ACHN (cell line): ENCODE measurements at places on chromosomes 2 and 18.
A peak's percentile ranks its signal among the peaks of the same experiment; 100 is the strongest.

- DNase-seq, result no peak
Observed at GRCh38 chr2:181163139-181163538, 182.7 kb downstream of the UBE2E3 start.

DNA sequence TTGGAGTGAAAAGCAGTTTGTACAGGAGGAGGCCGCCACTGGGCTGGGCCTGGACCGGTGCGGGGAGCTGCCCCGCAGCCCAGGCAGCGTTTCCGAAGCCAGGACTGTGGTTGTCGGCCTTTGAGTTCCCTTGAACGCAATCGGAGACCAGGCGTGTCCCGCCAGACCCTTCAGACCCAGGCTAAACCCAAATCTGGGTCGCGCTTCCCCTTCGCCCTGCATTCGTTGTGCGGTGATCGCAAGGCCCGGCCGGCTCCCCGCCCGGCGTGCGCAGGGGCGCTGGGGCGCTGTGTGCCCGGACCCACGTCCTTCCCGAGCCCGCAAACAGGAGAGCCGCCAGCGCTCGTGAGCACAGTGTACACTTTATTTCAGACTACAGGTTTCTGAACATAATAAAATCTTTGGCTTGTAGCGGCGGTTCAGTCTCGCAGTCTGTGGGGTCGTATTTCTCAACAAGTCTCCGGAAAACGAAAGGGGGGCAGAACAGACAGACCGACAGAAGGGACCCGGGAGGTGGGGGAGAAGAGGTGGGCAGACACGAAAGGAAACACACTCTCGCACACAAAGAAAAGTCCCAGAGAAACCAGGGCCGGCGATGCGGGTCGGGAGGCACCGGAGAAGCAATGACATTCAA is 5.5 kb downstream of the EN1 start:
- no peak for DNase-seq

GRCh38 chr2:191206613-191207471 is 38.4 kb upstream of the MYO1B start:
- no peak for DNase-seq

- no peak for DNase-seq
Observed at GRCh38 chr18:39260565-39260964, 1695.0 kb upstream of the CELF4 start.

DNA sequence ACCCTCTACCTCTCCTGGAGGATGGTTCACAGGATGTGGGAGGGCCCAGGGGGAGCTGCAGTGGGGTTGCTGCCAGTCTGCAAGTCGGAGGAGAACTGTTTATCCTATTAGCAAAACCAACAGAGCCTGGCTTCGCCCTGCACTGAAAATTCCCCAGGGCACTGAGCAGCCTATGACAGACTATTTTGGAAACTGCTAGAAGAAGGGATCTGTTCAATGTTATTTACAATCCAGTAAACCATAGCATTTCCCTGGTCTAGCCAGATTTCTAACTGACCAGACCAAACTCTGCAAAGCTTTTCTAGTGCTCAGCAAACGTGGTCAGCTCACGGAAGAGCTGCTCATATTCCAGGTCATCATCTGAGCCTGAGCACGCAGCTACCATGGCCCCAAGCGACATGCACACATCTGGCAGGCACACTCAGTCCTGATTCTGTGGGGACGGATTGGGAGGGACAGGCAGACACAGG is 64.8 kb upstream of the PID1 start:
- no peak for DNase-seq

DNA sequence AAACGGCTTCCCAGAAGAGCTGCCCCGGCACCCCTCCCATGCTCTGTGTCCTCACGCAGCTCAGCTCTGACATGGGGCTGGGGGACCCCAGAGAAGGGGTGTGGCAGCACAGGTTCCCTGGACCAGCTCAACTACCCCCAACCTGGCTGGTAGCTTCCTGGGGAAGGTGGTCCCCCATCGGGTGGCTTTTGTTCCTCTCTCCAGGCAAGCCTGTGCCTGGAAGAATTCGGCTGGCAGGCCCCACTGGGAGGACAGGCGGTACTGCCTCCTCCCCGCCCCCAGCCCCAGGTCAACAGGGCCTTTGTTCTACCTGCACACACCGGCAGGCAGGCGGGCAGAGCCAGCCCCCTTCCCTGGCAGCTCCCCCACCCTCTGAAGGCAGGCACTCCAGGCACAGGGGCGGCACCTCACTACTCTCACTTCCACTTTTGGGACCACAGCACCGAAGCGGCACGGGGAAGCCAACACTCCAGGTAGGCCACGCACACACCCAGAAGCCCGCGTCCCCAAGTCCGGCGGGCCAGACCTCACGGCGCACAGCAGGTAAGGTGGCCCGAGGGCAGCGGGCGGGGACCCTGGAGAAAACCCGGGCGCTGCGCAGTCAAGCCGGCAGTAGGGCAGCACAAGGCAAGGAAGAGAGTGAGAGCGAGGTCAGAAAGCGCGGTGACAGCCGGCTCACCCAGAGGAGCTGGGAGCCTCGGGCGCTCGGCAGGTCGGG is 1.3 kb downstream of the HS6ST1 start:
- no peak for DNase-seq

DNA sequence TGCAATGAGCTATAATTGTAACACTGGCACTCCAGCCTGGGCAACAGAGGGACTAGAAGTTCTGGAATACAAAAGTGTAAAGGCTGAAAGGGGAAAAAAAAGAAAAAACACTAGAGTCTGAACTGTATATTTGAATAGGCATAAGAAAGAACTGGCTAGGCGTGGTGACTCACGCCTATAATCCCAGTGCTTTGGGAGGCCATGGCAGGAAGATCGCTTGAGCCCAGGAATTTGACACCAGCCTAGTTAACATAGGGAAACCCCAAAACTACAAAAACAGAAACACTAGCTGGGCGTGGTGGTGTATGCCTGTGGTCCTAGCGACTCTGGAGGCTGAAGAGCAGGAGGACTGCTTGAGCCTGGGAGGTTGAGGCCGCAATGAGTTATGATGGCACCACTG is 70.6 kb downstream of the SAP130 start:
- no peak for DNase-seq

DNA sequence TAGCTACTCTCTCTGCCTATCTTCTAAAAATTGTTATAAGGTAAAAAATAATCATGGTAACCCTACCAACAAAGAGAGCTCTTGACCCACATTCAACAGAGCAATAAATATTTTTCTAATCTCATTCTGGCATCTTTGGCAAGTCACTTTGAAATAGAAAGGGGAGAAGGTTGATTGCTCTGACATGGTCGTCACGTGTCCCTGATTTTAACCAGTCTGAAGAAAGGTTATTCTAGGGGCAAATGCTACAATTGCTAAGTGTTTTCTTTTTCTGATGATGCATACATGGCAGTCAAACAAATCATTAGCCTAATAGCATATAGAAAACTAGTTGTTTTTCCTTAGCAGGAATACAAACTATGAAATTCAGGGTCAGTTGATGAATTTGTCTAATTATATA is 153.3 kb upstream of the MAP3K20 start:
- no peak for DNase-seq

DNA sequence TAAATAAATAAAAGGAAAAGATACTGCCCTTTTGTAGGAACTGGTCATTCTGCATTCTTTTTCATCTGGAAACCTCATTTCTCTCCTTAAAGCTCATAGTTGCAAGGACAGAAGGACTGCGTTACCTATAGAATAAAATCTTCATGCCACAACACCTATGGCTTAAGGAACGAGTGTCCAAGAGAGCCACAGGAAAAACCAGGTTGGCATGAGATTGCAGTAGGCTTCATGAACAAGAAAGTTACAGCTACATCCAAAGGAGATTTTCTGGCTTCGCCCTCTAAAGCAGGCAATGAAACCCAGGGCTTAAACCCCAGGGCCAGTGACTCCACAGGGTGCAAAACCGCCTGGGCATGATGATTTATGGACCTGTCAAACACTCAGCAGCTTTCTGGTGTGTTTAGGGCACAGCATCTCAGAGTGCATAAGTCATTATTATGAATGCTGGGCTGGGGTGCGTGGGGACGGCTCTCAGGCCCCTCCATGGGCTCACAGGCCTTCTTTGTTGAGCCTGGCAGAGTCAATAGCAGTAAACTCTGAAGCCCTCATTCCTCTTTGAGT is 30.7 kb upstream of the PIEZO2 start:
- no peak for DNase-seq

- DNase-seq, result peak; percentile 39
Observed at GRCh38 chr18:34977838-34978532, 63.2 kb upstream of the MAPRE2 start.

DNA sequence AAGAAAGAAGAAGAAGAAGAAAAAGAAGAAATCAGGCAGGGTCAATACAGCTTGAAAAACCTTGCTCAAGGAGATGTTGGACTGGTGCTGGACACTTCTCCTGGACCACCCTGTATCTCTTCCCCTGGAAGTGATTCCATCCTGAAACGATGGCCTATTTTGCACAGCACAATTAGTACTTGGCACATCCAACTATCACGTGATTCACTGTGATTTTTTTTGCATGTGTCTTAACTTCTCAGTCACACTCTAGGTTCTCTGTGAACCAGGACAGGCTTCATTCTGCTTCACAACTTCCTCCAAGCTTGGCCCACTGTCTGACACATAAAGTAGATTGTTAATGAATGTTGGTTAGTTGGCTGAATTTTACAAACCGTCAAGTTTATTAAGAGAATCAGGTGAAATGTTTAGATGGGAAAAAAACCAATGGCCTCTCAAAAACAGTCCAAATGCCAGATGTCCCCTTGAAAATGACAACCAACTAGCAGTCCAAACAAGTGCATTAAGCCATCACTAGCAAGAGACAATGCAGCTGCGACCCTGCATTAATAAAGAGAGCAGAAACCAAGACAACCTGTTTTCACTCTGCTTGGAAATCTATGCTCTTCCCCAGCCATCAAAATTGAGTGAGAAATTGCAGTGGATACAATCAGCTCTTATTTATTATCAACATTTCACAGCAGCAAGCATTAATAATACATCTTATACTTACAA is 300.0 kb upstream of the CHAC2 start:
- DNase-seq, result no peak

- DNase-seq, result no peak
Observed at GRCh38 chr18:71431171-71431570, 1113.0 kb downstream of the CBLN2 start.

- no peak for DNase-seq
Observed at GRCh38 chr18:5093902-5094301, 103.2 kb downstream of the AKAIN1 start.

GRCh38 chr2:102932501-102932900 is 170.7 kb downstream of the TMEM182 start:
- no peak for DNase-seq

- no peak for DNase-seq
Observed at GRCh38 chr18:23998018-23998417, 16.5 kb upstream of the TTC39C start.

DNA sequence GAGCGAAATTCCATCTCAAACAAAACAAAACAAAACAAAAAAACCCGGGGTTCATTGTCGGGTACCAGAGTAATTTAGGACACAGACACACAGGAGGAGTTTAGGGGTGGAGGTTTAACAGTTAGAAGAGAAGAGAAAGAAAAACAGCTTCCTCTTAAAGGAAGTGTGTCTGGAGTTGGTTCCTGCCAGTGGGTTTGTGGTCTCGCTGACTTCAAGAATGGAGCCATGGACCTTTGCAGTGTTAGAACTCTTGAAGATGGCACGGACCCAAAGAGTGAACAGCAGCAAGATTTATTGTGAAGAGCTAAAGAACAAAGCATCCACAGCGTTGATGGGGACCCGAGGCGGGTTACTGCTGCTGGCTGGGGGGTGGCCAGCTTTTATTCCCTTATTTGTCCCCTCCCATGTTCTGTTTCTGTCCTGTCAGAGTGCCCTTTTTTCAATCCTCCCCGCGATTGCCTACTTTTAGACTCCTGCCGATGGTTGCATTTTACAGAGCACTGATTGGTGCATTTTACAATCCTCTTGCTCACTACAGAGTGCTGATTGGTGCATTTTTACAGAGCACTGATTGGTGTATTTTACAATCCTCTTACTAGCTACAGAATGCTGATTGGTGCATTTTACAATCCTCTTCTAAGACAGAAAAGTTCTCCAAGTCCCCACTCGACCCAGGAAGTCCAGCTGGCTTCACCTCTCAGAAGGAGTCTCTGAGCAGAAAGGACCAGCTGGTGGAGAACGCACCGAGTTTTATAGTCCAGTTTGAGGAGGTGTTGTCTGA is 28.7 kb upstream of the ATP8B1 start:
- DNase-seq, result no peak

GRCh38 chr2:137316075-137316474 is 550.7 kb downstream of the THSD7B start:
- DNase-seq, result no peak

GRCh38 chr2:50752237-50752636 is 279.7 kb downstream of the NRXN1 start:
- DNase-seq, result no peak

DNA sequence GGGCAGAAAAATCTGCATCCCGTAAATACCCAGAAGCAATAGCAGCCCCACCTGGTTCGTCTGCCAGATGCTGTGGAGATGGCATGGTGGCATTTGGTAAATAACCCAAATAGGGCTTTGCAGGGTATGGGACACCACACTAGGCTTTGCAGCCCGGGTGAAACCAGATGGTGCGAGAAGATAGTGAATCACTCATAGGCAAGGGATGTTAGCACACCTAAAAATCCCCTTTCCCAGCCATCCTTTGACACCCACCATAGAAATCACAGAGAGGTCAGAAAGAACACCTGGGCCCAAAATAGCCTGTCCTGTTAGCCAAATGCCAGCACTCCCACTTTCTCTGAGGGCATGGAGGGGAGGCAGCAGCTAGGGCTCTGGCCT is 47.6 kb downstream of the BCL11A start:
- no peak for DNase-seq

DNA sequence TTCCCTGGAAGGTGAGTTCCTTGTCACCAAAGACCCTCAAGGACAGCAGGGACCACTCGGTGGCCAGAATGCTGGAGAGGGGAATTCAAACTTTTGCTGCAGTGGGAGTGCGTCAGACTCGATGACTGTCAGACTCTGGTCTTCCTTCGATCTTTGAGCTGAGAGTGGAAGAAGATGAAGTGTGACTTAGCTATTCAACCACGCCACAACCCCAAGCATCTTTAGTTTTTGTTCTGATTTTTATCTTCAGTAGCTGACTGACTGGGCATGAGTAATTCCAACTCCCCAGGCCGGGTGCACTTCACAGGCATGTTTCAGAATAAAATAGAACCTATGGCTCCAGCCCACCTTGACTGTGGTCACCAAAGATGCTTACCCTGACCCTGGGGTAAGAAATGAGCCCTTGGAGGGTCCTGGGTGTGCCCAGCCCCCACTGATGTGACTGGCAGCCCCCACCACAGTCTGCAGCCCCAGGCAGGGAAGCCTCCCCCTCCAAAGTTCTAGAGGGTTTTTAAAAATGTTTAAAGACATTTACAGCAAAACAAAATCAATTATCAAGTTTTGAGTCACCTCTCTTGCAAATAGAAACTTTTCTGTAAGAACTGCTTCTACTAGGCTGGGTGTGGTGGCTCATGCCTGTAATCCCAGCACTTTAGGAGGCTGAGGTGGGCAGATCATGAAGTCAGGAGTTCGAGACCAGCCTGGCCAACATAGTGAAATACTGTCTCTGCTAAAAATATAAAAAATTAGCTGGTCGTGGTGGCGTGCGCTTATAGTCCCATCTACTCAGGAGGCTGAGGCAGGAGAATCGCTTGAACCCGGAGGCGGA is 24.9 kb upstream of the YWHAQ start:
- no peak for DNase-seq

GRCh38 chr2:100964681-100965169 is 37.4 kb upstream of the RPL31 start:
- no peak for DNase-seq
